ENCODE measurements at places on chromosomes 11 and 22.
A peak's percentile ranks its signal among the peaks of the same experiment; 100 is the strongest.

DNA sequence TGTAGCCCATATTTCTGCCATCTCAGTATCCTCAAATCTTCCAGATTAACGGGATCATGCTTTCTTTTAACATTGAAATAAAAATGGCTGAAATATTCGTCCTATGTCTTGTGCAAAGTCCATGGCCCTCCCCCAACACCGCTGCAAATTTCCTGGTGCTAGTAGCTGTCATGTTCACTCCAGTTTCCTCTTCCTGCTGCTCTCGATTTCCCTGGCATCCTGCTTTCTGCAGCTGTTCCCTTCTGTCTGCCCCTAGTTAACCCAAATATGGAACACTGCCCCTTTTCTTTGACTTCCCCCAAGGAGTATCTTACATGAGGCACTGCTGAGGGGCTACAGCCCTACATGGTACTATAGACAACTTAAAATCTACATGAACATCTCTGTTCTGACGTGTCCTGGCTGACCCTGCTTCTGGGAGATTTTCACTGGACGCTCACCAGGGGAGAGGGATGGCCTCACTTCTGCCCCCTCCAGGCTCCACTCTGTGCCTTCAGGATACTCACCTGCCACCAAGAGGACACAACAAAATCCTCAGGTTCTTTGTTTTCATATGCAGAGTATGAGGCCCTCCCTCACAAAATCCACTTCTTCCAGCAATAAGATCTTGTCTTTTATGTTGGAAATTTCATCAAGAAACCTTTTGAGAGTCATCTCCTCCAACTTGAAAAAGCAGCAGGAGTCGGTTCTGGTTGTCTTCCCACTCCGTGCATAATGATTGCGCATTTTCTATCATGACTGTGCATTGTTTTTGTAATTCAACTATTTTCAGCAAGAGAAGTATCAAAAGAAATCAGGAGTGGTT is 29.5 kb upstream of the SCUBE2 start:
- DNase-seq, result no peak

- DNase-seq, result no peak
Measured at GRCh38 chr22:44544816-44545433, 46.9 kb upstream of the RTL6 start.

DNA sequence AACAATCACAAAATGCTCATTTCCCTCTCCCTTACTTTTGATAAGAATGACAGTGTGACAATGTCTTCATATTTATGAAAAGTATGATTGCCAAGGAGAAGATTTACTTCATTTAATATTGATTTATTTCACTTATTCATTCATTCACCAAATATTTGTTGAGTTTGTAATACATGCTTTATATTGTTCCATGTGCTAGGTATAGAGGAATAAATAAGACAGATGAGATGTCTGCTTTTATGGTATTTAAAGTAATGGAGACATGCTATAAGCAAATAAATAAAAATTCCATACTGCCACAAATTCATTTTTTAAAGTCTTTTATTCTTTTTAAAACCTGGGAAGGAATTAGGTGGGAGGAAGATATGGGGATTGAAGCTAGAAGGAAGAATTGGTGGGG is 289.4 kb downstream of the GUCY1A2 start:
- DNase-seq, result no peak

GRCh38 chr11:16891165-16891564 is 123.0 kb downstream of the PLEKHA7 start:
- DNase-seq, result no peak

DNA sequence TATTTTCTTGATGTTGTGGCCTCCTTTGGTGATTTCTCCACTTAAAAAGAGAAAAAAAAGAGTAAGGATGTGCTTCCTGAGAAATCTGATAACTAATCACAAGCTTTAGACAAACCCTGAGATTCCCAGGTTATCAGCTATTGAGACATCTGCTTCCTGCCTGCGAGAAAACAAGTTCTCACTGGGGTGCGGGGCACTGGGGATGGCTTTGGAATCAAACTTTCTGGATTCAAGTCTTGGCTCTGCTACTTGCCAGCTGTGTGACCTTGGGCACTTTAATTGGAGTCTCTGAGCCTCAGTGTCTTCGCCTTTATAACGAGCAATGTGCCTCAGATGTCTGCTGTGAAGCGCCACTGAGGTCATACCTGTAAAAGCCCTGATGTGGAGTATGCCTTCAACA is 152.5 kb upstream of the NAV2 start:
- DNase-seq, result no peak

DNA sequence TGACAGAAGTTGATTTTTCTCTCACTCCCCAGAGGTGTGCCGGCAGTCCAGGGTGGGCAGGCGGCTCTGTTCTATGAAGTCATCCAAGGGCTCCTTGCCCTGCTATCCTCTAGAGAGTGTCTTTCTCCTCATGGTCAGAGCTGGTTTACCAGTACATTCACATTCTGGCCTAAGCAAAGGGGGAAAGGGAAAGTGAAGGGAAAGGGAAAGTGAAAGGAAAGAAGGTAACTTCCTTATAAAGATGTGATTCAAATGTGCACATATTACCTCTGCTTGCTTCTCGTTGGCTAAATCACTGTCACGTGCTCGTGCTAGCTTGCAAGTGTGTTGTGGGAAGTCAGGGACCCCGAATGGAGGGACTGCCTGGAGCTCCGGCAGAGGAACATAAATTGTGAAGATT is 2.9 kb upstream of the HTATIP2 start:
- no peak for DNase-seq

DNA sequence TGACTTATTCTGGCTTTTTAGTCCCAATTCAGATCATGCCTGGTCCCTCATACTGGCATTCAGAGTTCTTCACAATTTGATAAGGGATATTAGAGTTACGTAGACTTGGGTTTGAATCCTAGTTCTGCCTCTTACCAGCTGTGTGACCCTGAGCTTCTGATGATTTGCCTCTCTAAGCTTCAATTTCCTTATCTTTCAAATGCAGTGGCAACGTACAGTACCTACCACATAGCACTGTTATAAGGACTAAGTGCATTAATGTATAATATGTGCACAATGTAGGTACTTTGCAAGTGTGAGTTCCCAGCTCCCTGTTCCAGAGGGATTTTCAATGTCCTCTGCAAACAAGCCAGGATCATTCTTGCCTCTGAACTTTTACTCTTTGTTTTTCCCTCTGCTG is 7.3 kb downstream of the RHOG start:
- DNase-seq, result no peak

DNA sequence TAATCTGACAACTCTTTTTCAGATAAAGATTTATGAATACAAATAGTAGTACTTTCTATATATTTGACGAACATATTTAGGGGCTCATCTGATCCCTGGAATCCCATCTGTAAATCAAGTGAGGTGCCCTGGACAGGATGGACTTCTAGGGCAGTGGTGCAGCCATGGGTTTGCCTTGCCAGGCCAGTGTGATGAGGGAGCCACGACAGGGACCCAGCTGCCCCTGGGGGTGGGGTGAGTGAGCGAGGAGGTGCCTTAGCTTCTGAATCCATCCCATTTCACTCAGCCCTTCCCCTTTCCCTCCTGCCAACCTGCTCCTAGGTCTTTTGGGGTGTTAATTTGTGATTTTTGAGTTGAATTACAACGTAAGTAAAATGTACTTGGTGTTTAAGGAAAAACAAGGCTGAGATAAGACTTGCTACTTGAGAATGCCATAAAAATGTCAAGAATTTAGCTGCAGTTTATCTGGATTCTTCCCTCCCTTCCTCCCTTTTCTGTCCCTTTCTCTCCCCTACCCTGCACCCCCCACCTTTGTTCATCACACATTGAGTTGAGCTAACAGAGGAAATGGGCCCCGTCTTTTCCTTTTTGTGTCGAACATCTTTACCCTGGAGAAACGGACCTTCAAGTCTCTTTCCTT is 60.8 kb downstream of the PPFIBP2 start:
- no peak for DNase-seq

GRCh38 chr11:35786188-35786587 is 123.6 kb downstream of the TRIM44 start:
- no peak for DNase-seq

DNA sequence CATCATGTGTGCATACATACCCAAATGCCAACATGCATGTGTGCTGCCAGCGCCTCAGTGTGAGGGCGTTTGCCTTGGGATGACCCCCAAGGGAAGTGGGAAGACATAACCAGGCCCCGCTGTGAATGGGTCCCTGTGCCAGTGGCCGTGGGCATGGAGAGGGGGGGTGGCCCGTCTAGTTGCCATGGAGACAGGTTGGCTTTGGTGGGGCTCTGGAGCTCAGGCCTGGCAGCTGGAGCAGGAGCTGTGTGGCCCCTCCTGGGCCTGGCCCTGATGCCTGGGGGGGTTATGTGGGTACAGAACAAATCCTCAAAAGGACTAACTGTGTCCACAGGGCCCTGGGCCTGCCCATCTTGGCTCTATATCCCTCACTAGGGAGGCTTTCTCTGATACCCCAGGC is 8.0 kb downstream of the SYT7 start:
- DNase-seq, result no peak

DNA sequence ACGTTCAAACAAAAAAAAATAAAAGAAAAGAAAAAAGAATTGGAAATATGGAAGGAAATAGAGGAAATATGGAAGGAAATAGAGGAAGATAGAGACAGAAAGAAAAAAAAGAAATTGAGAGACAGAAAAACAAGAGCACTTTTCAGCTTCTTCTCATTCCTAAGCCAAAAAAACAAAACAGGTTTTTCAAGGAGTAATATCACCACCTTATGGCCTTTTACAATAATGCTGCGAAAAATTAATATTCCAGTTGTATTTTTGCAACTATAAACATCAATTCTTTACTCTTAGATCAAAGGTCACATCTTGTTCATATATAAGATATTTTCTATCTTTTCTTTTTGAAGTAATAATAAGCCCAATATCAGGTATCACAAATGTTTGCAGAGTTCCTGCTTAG is 328.3 kb downstream of the FAT3 start:
- no peak for DNase-seq

- no peak for DNase-seq
Measured at GRCh38 chr22:39739338-39740027, 154.1 kb downstream of the ENTHD1 start.

DNA sequence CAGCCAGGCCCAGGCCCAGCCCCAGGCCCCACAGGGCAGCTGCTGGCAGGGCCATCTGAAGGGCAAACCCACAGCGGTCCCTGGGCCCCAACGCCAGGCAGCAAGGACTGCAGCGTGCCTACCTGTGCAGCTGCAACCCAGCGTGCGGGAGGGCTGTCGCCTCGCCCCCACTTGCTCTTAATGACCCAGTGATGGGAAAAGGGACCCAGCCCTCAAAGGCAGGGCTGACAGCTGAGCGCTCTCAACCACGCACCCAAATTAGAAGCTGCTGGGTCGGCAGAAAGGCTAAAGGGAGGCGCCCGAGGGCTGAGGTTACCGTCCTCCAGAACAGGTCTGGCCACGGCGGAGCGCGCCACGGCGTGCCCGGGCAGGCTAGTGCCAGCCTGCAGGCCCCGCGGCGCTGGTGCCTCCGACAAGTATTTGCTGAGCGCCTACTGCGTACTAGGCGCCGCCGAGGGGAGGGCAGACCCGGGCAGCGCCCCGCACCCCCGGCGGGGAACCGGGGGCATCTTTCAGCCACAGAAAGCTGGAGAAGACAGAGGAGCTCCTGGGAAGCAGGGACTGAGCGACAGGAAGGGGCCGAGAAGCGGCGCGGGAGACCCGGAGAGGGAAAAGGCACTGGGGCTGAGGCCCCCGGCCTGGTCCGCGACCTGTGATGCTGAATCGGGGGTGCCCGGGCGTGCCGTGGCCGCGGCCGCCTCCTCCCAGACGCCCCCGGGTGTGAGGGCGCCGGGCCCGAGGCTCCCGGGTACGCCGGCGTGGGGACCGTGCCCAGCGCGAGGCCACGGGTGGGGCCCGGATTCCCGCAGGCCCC is 773 bp downstream of the HRAS start:
- DNase-seq, result no peak

- DNase-seq, result no peak
Measured at GRCh38 chr11:77457340-77457739, 16.6 kb downstream of the PAK1 start.

DNA sequence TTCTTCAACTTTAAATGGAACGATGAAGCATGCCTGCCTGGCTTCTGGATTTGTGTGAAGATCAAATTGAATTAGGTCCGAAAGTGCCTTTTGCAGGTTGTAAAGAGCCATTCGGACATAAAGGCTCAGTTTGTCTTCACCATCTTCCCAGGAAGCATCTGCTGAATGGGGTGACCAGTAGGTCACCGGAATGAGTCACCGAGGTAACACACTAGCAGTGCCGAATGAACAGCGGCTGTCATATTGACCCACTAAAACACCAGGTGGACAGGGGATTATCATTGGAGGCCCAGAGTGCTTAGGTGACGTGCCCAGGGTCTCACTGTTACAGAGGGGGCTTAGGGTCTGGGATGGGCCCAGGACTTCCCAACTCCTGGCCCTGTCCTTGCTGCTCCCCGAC is 43.1 kb upstream of the MYH9 start:
- DNase-seq, result no peak

- DNase-seq, result no peak
Measured at GRCh38 chr11:94705419-94705818, 62.7 kb upstream of the AMOTL1 start.

GRCh38 chr11:78345450-78345849 is 72.2 kb downstream of the GAB2 start:
- DNase-seq, result no peak

- DNase-seq, result no peak
Measured at GRCh38 chr22:36768616-36769015, 7.3 kb downstream of the IFT27 start.

DNA sequence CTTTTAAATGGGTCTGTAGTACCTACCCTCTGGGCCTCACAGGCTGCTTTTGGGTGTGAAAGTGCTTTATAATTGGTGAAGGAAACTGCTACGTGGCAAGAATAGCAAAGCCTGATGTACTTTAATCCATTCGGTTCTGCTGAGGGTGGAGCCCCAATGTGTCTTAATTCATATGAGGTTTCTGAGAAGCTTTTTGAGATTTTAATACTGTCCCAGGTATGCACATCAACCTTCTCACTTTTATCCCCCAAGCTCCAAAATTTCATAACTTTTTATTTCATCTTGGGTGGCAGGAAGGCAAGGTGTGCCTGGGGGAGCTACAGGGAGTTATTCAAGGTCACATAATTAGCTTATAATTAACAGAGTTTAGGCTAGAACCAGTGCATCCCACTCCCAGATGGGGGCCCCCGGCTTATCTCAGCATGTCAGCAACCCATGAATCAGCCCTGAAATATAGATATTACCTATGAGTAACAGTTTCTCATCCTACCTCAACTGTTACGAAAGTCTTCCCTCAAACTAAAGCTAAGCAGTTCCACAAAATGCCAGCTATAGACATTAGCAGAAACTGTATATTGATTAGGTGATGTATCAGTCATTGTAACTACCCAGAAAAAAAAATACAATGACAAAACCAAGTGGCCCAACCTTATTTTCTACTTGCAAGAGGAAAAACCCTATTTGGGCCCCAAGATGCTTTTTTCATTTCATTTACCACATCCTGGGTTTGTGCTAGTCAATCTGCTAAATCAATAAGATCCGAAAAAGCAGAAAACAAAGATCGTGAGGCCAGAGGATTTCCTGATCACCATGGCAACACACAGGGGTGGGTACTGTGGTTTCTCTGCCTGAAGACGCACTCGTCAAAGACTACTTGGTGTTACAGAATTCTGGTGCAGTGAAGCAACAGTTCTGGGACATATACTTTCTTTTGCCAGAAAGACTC is 26.7 kb downstream of the CD44 start:
- peak; percentile 75 for DNase-seq

- no peak for DNase-seq
Measured at GRCh38 chr11:115347106-115347505, 157.1 kb downstream of the CADM1 start.

- DNase-seq, result no peak
Measured at GRCh38 chr11:109644152-109644551, 222.2 kb downstream of the C11orf87 start.

GRCh38 chr11:60777106-60777505 is 8.0 kb upstream of the MS4A10 start:
- DNase-seq, result no peak

- no peak for DNase-seq
Measured at GRCh38 chr22:42357634-42358296, 74.4 kb downstream of the NFAM1 start.

Data from activated CD4-positive, alpha-beta T cell treated with anti-CD3 and anti-CD28 coated beads for 1 hour (primary cell).